ENCODE measurements at places on chromosomes 5 and 9. TPM values are rescaled to one million over a fixed set of nuclear protein-coding genes. Genes with fewer than 3 reads are reported as not detected.

- no peak for DNase-seq
These were observed 159.9 kb downstream of the FANCC start for GRCh38 chr9:95157481-95158151.

Gene ZDHHC21
- total RNA-seq = 14.9 TPM

DNA sequence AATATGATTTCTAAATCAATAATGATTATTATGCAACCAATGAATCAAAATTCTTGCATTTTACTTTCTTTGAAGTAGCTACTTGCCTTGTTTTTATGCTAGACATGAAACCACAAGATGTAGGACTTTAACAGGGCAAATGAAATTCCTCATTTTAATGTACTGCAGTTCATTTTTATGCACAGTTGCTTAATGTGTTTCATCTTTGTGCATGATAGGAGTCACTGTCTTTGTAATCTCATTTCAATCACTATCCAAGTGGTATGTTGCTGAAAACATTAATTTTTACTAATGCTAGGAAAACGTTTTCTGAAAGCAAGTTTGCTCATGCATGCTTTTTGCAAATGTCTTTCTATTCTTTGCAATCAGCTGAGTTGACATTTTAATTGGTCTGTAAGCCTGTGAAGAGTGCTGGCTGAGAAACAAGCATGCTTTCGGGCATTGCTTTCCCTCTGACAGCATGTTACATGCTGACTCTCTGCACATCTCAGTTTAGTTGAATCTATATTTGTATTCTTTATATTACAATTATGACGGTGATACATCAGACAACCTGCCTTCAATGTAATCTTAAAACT is 535.0 kb upstream of the CDH18 start:
- DNase-seq = peak; percentile 82

- no peak for DNase-seq
These were observed 441.5 kb downstream of the CDH18 start for GRCh38 chr5:19546521-19546920.

DNA sequence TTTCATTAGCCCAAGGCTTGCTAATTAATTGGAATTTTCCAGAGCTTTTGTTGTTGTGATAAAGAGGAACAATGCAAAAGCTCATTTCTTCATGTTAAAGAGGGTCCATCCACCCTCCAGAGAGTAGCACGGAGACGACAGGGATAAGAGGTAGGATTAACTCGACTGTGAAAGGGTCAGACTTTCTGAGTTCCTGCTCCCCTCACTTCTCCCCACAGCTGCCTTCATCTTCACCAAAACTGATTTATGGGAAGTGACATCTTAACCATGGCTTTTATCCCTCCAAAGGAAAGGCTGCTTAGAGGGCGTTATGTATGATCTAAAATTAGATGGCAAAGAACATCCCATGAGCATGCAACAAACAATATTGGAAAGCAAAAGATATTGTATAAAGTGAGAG is 135.5 kb downstream of the GLIS3 start:
- no peak for DNase-seq

DNA sequence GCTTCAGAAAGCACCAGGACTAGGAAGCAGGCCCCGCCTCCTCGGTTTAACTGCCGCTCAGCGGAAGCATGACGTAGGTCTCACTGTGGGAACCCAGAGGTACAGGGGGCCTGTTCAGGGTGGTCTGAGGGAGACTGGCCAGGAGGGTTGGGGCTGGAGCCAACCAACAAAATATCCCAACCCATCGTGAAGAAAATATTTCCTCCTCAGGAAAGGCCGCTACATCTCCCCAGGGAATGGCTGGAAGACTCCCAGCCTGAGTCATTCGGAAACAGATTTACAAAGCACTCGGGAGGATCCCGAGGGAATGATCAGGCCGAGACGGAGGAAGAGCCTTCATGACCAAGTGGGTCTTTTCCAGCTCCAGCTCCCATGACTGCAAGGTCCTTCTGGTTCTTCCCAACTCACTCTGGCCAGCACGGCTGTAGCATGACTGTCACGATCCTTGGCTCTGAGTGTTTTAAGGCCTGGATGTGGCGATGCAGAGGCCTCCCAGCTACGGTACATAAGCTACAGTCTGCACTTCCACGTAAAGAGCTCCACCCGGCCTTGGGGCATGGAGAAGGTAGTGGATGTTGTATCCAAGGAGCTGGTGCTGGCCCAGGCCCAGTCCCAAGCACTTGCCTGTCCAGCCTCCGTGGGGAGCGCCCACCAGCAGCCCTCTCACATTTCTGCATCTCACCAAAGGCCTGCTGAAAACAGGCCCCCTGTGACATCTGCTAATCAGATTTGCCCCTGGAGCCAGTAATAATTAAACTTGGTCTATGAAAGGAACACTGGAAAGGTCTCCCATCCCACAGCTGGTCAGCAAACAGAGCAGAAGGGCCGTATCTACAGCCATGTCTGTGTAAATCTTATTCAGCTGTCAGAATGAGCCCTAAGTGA is 100.6 kb downstream of the LHFPL2 start:
- peak; percentile 61 for DNase-seq

GRCh38 chr9:99253772-99254431 is 31.8 kb downstream of the SEC61B start:
- no peak for DNase-seq

Gene LRRTM2
- 16.8 TPM for total RNA-seq

Gene GABRA6
- not detected for total RNA-seq

Gene PGGT1B
- total RNA-seq = 27.8 TPM

- DNase-seq = peak; percentile 72
These were observed 165.5 kb downstream of the RORB start for GRCh38 chr9:74662674-74663073.

DNA sequence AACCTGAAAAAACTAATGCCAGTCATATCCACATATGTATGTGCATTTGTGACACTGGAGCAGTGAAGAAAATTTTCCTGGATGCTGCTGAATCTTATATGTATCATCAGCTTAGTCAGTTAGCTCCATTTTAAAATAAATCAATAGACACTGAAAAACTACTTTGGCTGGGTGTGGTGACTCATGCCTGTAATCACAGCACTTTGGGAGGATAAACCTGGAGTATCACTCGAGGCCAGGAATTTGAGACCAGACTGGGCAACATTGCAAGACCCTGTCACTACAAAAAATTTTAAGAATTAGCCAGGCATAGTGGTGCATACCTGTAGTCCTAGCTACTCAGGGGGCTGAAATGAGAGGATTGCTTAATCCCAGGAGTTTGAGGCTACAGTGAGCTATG is 511.0 kb upstream of the TLE4 start:
- no peak for DNase-seq

DNA sequence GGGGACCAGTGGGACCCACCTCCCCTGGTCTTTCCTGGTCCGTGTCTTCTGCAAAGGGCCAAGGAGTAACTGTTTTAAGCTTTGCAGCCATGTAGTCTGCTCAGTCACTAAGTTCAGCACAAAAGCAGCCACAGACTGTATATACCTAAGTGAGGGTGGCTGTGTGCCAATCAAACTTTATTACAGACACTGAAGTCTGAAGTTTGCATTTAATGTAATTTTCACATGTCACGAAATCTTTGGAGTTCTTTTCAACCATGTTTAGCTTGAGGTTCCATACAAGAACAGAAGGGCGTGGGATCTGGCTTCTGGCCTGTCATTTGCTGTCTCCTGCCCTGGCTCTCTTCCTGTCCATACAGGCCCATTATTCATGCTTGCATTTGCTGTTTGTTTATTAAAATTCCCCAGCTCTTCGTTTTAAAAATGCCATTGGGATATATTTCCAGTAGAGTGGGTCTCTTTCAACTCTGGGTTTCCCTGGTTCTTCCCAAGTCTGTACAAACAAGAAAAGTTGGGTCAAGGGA is 64.2 kb upstream of the ECM2 start:
- no peak for DNase-seq

Gene SLC24A2
- 6.8 TPM for total RNA-seq

Gene FOCAD
- total RNA-seq = 189 TPM

- DNase-seq = no peak
These were observed 24.6 kb downstream of the CDHR2 start for GRCh38 chr5:176573564-176574296.

- no peak for DNase-seq
These were observed 120.7 kb upstream of the SLIT3 start for GRCh38 chr5:169421677-169422076.

DNA sequence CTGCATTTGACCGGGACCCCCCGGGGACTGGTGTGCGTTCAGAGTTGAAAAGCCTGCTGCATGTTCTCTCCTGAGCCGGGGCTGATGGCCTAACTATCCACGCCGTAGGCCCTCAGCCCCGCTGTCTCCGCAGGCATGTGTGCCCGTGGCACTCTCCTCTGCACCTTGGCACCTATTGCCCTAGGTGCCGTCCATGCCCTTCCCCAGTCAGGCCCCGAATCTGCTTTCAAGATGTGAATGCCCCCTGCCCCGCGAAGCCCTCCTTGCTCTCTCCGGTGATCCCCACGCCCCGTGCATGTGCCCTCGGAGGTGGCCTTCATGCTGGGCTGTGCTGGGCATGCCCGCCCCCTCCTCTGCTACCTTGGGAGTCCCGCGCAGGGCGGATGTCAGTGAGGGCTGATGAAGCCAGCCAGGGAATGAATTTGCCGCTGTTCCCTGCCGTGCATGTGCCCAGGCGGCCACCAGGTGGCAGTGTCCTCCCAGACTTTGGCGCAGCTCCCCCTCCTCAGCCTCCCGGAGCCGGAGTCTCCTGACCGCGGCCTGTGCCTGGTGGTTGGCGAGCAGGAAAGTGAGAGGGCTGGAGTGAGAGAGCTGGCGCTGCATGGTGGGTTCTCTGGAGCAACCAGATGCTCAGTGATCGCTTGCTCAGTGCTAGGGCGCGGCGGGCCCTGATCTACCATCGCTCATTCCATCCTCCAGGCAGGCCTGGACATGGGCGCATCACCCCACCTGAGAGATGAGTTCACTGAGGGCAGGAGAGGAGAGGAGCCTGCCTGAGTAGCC is 112.9 kb upstream of the LMX1B start:
- peak; percentile 91 for DNase-seq

Gene EQTN
- 1.9 TPM for total RNA-seq

Gene AK8
- 2.3 TPM for total RNA-seq

DNA sequence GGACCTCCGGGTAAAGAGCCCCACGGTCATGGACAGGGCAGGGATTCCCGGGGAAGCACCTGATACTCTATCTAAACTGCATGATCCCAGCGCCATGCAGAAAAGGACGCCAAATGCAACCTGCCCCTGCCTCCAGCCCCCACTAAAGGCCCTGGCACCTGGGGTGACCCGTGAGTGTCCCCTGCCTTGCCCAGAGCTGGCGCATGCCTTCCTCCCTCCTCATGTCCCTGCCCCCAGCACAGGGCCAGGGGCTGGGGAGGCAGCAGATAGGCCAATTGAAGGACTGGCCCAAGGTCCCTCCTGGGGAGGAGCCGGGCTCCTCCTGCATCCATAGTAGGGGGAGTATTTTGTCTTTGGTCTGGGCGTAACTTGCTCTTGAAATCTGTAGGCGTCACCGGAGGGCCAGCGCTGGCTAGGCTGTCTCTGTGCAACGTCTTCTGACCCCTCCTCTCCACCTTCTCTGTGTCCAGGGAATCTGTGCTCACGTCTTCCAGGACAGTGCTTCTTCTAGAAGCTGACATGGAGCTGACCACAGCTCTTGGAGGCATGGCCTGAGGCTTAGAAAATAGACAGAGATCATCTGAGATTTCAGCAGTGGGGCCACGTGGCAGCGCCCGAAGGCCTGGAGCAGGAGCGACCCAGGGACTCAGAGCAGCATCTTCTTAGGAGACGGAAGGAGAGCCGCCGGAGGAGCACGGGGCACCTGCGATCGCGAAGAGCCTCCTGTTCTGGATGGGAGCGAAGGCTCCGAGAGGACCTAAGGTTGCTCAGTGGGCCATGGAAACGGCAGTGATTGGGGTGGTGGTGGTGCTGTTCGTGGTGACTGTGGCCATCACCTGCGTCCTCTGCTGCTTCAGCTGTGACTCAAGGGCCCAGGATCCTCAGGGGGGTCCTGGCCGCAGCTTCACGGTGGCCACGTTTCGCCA is 660 bp downstream of the SPAAR start:
- no peak for DNase-seq

Gene AIF1L
- total RNA-seq = 47.7 TPM

Gene MEGF10
- 28.1 TPM for total RNA-seq

Gene SLC2A6
- 15.4 TPM for total RNA-seq

Gene UAP1L1
- total RNA-seq = 8.1 TPM

DNA sequence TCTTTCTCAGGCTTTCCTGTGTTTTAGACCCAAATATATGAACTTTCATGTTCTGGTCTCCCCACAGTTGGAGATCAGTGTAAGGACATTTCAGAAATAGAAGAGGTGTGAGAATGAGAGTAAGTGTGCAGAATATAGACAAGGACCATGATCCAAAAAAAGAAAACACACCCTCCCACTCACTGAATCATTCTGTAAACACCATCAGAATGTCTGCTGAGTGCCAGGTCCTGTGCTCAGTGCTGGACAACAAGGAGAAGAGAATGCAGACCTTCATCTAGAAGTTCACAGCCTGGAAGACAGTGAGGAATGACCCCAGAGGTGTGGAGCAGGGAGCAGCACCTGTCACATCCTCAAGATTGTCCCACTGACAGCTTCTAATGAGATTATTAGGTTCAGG is 19.1 kb upstream of the SH3RF2 start:
- no peak for DNase-seq

DNA sequence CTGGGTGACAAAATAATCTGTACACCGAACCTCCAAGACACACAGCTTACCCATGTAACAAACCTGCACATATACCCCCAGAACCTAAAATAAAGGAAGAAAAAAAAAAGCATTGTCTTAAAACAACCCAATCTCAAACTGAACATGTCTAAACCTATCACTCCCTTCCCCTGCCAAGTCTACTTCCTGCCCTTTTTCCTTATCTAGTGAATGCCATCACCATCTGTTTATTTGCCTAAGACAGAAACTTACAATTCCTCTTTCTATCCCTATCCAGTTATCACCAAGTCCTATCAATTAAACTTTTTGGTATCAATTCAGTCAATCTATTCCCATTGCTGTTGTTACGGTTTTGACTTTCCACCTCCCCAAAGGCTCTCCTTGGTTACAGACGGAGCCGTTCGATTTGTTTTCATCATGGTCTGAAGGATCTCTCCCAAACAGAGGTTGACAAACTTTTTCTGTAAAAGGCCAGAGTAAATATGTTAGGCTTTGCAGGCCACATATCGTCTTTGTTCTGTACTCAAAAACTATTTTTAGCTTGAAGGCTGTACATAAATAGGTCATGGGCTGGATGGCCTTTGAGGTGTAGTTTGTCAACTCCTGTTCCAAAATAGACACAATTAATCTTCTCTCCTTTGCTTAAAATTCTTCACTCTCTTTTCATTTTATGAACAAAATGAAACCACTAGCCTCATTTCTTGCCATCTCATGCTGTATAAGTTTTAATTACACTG is 12.1 kb downstream of the NOL8 start:
- DNase-seq = no peak

GRCh38 chr9:71121275-71122021 is at the start of gene TRPM3:
Gene TRPM3, minus strand, starts transcription at chr9:71121621. Its CDS starts 267 bp downstream, at chr9:71121354.
- no peak for DNase-seq

Gene SLC36A3
- total RNA-seq = not detected
